Inflammatory macrophage treated with lipopolysaccharide for 4 hours (primary cell): ENCODE measurements at places on chromosomes 5 and 9.
A peak's percentile ranks its signal among the peaks of the same experiment; 100 is the strongest.

- DNase-seq = no peak
Observed at GRCh38 chr5:15752663-15753285, 252.8 kb downstream of the FBXL7 start.

DNA sequence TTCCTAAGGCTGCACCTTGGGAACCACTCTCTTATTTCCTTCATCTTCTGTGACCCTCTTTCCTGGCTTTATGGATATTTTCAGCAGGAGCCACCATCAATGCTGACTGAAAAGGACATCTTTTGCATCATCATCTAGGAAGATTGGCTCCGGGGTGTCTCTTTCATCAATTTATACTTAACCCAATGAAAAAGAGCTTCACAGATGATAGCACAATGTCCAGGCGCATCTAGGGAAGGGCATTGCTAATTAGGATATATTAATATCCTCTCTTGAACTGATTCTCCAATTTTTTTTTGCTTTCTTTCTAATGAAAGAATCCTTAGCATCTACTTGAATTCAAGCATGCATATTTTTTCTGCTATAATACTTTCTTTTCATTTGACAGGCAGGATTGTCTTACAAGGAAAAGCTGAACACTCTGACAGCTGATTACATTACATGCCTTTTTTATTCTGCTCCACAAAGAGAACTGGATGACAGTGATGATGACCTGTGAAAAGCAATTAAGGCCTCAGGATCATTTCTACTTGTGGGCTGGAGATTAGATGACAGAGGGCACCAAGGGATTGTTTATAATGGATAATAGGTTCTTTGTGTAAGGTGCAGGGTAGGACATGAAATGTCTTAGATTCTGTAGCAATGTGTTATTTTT, 60.2 kb downstream of the PCSK1 start:
- no peak for DNase-seq

GRCh38 chr5:17991775-17992174, 357.5 kb downstream of the TAF11L14 start:
- DNase-seq = no peak

DNA sequence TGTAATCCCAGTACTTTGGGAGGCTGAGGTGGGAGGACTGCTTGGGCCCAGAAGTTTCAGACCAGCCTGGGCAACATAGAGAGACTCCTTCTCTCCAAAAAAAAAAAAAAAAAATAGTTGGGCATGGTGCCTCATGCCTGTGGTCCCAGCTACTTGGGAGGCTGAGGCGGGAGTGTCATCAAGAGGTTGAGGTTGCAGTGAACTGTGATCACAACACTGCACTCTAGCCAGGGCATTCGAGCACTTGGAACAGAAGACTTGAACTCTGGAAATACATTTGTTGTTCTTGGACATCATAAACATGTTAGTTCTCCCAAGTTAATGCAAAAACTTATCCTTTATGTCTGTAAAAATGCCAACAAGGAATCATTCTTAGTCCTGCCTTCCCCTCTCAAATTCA, 29.6 kb downstream of the EHMT1 start:
- no peak for DNase-seq

DNA sequence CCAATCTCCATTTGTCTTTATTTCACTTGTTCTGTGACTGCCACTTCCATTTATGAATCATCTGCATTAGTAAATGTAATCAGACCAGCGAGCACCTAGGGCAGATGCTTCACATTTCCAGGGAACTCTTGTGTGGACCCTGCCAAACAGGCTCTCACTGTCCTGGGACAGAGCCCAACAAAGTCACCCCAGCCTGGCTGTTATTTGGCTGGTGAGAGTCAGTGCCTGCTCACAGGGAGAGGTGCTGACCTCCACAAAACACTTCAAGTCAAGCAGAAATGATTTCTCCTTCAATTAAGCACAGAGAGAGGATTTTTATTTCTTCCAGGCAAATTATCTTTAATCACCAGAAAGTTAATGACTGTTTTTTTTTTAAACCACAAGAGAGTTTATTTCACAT, 568.0 kb downstream of the MTRR start:
- no peak for DNase-seq

GRCh38 chr5:178058321-178059012, 54.9 kb upstream of the N4BP3 start:
- no peak for DNase-seq

DNA sequence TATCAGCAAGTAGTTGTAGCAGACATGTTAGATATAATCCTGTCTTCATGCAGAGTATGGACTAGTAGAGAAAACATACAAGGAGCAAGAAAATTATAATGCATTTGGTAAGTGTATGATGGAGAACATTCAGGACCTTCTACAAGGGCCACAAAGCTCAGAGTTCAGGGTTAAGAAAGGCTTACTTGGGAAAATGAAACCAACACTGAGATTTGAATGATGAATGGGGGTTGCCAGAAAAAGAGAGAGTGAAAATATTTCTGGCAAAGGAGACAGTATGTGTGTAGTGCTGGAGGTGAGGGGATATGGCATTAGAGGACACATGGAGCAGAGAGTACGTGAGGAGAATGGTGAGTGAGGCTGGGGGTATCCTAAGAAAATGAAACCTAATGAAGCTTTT, 169.8 kb upstream of the STK32A start:
- DNase-seq = no peak

- peak; percentile 16 for DNase-seq
Observed at GRCh38 chr9:135474915-135475314, 4.7 kb upstream of the PPP1R26 start.
